ENCODE measurements at places on chromosomes 5 and 9.

- H3K4me3 ChIP-seq, result no peak overlapping the region
- H3K36me3 ChIP-seq, result peaks cover 44% of the 10 kb centered on the region
- no peak for DNase-seq
- H3K4me1 ChIP-seq, result no peaks in the 10 kb centered on the region
Observed at GRCh38 chr9:109039539-109039938, 26.2 kb upstream of the CTNNAL1 start.

DNA sequence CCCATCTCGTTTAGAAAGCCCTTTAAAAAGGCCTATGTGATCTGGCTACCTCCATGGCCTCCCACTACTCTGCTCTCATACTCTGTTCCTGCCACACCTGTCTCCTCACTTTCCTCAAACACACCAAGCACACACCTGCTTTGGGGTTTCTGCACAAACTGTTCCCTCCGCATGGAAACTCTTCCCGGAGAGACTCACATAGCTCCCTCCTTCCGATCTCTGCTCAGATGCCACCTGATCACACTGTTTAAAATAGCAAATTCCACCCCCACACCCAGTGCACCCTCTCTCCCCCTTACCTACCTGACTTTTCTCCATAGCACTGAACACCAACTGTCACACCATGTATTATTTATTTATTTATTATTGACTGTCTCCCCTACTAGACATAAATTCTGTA is 84.0 kb upstream of the NR4A3 start:
- H3K4me3 ChIP-seq, result no peak overlapping the region
- no peaks in the 10 kb centered on the region for H3K4me1 ChIP-seq
- H3K36me3 ChIP-seq, result no peaks in the 10 kb centered on the region
- no peak for DNase-seq

DNA sequence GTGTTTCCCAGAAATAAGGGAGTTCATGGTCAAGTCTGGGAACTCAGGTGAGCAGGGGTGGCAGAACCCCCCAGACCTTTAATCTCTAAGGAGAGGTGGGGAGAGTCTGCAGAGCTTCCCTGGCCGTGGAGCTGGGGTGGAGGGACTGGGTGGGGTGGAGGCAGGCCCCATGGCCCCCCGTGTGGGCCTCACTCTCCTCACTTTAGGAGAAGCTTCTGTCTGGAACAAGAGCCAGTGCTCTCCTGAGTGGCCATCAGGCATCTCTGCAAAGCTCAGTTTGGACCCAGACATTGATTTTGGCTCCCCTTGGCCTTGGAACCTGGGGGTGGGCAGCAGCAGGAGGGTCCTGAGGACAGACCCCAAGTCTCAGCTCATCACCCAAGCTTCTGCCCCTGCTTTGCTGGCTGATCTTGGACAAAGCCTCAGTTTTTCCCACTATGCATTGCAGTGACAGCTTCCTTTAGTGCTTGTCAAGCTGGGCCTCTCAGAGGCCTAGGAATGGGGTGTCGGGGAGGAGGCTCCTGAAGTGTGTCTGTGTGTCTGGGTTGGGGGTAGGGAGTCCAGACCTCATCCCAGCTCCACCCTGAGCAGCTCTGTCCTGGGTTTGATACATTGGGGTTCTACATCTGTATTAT is 3.5 kb upstream of the GBGT1 start:
- no peak for DNase-seq
- H3K27me3 ChIP-seq, result peaks cover 23% of the 10 kb centered on the region
- no peak overlapping the region for H3K27ac ChIP-seq
- H3K4me3 ChIP-seq, result no peak overlapping the region
- H3K4me1 ChIP-seq, result peaks cover 3% of the 10 kb centered on the region
- no peaks in the 10 kb centered on the region for H3K36me3 ChIP-seq

DNA sequence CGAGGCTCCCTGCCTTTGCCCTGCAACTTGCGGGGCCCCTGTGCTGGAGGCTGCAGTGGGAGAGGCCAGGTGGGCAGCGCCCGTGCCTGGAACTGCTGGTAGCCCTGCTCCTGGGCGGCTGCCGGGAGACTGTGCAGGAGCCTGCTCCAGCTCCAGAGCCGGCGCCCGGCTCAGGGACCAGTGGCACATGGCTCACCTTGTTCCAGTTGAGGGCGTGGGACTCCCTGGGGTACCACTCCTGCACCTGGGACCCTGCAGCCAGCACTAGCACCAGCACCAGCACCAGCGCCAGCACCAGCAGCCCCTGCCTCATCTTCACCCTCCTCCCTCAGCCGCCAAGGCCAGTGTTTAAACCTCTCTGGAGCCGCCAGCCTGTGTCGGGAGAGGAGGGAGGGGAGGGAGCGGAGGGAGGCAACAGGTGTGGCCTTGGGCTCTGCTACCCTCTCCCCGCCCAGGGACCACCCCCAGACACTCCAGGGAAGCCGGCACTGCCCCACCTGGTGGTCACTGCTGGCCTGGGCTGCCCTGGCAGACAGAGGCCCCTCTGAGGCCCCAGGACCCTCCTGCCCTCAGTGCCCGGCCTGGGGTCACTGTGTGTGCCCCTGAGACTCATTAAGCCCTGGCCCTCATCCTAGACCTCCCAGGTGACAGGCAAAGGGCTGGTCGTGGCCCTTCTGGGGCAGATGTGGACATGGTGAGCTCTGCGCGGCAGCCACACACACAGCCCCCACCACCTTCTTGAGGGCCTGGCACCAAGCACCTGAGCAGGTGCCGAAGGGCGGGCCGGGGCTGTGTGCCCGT is at the start of gene LCN10:
Gene LCN10, minus strand, starts transcription at position 350 of the 801 bp plus-strand sequence. Its CDS starts 37 bp downstream, at position 313.
- no peak within 1 kb of the TSS for H3K4me3 ChIP-seq
- DNase-seq, result no peak
- H3K4me1 ChIP-seq, result peaks cover 6% of the 10 kb centered on the region
- H3K27me3 ChIP-seq, result peaks cover 15% of the 10 kb centered on the region
- no peaks in the 10 kb centered on the region for H3K36me3 ChIP-seq
- H3K27ac ChIP-seq, result no peak within 1 kb of the TSS

DNA sequence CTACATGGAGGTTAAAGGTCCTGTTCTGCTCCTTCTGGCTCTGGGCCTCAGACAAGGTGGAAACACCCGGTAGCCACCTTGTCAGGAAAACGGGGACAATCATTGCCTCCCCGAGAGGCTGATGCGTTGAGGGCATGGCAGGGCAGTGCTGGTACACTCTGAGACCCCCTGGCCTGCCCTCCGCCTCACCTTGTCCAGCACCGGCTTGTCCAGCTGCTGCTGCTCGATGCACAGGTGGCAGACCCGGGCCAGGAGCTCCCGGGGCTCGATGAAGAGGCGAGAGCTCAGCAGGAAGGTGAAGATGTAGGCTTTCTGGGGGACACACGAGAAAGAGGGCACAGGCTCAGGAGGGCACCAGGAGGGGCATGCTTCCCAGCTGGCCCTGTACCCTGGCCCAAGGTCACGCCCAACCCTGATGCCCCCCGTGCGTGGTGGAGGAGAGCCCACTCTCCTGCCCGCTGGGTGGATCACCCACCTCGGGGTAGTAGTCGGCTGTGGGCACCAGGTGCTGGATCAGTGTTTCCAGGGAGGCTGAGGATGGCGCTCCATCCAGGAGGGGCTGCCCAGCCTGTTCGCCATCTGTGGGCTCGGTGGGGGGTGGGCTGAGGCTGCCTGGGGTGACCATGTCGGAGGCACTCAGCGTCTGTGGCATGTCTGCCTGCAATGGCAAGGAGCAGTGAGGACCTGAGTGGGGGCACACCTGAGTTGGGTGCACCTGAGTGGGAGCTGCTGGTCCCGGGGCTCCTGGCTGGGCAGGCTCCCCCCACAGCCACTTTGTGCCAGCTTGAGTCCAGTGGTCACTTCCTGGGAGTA is 66.0 kb upstream of the RNF130 start:
- H3K4me3 ChIP-seq, result no peak overlapping the region
- no peak overlapping the region for H3K27ac ChIP-seq
- peaks cover 9% of the 10 kb centered on the region for H3K4me1 ChIP-seq
- H3K36me3 ChIP-seq, result no peaks in the 10 kb centered on the region

GRCh38 chr9:100309992-100310391 is 42.8 kb downstream of the TEX10 start:
- H3K4me3 ChIP-seq, result no peak overlapping the region
- H3K27ac ChIP-seq, result no peak overlapping the region
- peaks cover 2% of the 10 kb centered on the region for H3K4me1 ChIP-seq
- H3K36me3 ChIP-seq, result peaks cover 73% of the 10 kb centered on the region
- no peak for DNase-seq

- peaks cover 2% of the 10 kb centered on the region for H3K27me3 ChIP-seq
- no peaks in the 10 kb centered on the region for H3K4me1 ChIP-seq
- no peaks in the 10 kb centered on the region for H3K36me3 ChIP-seq
- H3K27ac ChIP-seq, result no peak overlapping the region
Observed at GRCh38 chr5:66518753-66519152, 77.4 kb upstream of the MAST4 start.

DNA sequence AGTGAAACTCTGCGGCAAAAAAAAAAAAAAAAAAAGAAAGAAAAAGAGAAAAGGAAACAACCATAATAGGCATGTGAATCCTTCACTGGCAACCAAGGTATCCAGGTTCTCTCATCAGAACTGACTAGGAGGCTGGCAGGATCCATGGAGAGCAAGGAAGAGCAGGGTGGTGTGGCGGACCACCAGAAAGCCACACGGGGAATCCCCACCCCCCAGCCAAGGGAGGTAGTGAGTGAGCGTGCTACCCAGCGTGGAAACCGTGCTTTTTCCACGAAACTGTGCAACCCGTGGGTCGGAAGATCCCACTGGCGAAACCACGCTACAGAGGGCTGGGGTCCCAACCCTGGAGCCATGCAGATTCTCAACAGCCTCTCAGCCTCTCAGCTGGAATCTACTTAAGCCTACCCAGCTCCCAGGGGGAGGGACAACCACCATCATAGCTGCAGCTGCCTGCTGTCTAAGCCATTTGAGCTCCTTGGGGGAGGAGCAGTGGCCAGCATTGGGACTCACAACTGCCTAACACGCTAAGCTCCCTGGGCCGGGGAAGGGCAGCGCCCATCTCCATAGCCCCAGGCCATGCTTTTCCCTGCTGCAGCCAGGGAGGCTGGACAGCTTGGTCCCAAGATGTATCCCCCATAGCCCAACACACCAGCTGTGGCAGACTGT is 91.6 kb downstream of the PRELID2 start:
- DNase-seq, result peak; percentile 43
- H3K27me3 ChIP-seq, result no peaks in the 10 kb centered on the region
- H3K36me3 ChIP-seq, result no peaks in the 10 kb centered on the region
- no peak overlapping the region for H3K4me3 ChIP-seq

- no peak overlapping the region for H3K27ac ChIP-seq
- no peaks in the 10 kb centered on the region for H3K27me3 ChIP-seq
- H3K36me3 ChIP-seq, result peaks cover 23% of the 10 kb centered on the region
- no peak overlapping the region for H3K4me3 ChIP-seq
Observed at GRCh38 chr5:177035976-177036375, 13.5 kb downstream of the ZNF346 start.
